ENCODE measurements at places on chromosomes 5 and 9. TPM values are rescaled to one million over a fixed set of nuclear protein-coding genes. Genes with fewer than 3 reads are reported as not detected.

Gene CCL28
- total RNA-seq: 0.18 TPM

Gene MARCHF3
- total RNA-seq: 20.2 TPM

Gene TMEM267
- 9.9 TPM for total RNA-seq

Gene CTXN3
- 2.8 TPM for total RNA-seq

Gene PCDHGB6
- total RNA-seq: 21.7 TPM

Measured in cerebellum (tissue), 4 donors.